ENCODE measurements at places on chromosomes 7 and 10.

DNA sequence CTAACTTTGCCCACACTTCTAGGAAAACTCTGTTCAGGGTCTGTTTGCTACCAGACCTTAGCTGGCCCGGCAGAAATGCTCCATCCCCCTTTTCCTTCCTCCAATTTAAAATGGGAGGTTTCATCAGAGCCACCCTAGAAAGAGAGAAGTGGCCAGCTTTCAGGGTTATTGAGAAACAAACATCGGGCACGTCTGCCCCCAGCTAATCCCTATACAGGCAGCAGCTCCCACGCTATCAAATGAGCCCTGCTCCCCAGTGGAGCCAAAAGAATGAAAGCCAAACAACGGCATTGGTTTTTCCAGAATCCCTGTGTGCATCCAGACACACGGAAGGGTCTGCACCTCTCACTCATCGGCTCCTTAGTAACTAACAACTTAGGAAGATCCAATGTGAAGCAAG is 132.5 kb downstream of the GRID1 start:
- DNase-seq = no peak

GRCh38 chr7:64098-64915 is 128.1 kb upstream of the FAM20C start:
- no peak for DNase-seq

- no peak for DNase-seq
These were observed 101.5 kb upstream of the GPR26 start for GRCh38 chr10:123564631-123565030.

DNA sequence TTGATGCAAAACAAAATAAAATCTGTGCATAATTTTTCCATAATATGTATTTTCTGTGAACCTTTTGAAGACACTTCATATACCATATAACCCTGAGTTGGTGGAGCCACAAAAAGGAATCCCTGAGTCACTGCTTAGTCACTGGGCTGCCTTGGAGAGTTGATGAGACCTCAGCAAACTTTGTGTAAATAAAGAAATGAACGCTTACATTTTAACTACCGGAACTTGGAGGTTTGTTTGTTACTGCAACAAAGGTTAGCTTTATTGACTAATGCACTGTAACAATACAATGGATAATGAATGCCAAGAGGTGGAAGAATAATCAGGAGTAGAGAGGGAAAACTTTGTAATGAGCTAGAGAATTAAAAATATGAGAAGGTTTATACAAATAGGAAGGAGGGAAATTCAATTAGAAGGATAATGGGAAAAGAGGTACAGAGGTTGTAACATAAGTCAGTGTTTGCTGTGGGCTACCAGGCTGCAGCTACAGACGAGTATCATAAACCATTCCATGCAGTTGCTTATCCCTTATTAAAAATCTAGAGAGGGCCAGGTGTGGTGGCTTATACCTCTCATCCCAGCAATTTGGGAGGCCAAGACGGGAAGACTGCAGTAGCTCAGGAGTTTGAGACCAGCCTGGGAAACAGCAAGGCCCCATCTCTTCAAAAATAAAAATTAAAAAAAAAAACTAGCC is 1042.1 kb downstream of the TYW1 start:
- no peak for DNase-seq

DNA sequence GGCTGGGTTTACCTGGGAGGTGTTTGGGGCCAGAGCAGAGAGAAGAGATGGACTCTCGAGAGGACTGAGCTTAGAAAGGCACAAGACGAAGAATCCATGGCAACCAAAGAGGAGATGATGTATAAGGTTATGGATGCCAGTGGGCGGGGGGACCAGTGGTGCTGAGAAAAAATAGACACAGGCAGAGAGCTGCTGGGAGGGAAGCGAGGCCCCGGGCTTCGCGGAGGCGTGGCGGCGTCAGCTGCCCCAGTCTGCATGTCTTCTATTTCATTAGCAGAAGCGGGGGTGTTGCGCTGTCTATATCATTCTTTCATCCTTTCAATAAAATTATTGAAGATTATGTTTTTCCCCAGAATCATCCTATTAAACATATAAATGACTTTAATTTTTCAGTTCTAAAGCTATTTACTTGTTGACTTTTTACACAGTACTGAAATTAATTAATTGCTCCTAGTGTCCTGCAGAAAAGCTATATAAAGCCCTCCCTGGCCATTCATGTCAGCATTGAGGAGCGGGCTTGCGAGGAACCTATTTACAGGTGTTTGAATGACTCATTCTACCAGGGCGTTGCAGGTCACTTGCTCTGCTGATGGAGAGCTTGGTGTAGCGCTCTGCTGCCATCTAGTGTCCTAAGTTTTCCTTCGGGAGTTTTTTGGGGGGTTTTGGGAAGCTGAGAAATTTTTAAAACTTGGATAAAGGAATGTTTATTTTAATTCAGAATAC is 42.9 kb upstream of the BHLHA15 start:
- peak; percentile 7 for DNase-seq

GRCh38 chr10:120132811-120133210 is 240.3 kb downstream of the SEC23IP start:
- DNase-seq = no peak

DNA sequence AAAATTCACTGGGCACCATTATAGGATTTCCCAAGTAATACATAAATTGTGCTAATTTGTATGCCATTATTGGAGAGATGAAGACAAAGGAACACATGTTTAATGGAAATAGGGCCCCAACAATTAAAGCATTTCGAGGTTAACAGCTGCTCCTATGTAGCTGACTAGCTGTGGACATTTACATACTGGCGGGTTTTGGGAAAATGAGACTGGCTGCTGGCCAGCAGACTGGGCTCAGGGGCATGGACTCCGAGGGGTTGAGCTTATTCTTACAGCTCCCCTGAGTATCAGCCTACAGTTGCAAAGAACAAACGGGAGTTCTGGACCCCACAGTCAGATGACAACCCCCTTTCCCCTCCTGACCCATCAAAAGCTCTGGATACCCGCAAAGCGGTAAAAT is 91.9 kb upstream of the MYO3A start:
- no peak for DNase-seq

DNA sequence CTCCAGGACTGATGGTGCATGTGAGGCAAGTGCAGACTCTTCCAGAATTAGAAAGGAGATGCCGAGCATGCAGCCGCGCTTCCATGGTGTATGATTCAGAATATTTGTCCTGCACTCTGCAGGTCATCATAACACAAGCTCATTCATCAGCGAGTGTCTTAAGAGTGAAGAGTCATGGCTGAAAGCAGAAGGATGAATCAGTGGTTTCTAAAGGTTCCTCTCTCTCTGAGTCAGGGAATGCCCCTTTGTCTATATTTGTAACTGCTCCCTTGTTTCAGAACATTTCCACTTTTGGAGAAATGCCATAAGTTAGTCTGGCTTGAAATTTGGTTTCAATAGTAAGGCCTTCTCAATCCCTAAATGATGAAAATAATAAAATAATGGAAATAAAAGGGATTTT is 52.3 kb downstream of the HECW1 start:
- DNase-seq = no peak

DNA sequence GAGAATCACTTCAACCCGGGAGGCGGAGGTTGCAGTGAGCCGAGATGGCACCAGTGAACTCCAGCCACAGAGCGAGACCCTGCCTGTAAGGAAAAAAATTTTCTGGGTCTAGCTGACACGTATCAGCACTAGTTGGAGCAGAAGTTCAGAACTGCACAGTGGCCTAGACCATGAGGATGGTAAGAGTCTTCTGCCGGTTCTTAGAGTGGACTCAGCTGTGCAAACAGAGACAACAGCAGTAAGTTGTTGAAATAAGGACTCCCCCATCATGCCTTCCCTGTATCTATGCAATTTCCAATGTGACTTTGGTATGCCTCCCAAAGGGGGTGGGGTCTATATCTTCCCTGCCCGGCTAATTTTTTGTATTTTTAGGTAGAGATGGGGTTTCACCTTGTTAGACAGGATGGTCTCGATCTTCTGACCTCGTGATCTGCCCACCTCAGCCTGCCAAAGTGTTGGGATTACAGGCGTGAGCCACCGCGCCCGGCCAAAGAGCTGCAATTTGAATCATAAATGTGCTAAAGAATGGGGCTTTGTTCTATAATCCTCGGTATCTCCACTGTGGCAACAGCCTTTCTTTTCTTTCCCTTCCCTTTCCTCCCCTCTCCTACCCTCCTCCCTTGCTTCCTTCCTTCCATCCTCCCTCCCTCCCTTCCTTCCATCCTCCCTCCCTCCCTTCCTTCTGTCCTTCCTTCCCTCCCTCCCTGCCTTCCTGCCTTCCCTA is 14.5 kb upstream of the RNF216 start:
- DNase-seq = no peak

GRCh38 chr7:153541903-153542302 is 510.3 kb upstream of the DPP6 start:
- DNase-seq = no peak

DNA sequence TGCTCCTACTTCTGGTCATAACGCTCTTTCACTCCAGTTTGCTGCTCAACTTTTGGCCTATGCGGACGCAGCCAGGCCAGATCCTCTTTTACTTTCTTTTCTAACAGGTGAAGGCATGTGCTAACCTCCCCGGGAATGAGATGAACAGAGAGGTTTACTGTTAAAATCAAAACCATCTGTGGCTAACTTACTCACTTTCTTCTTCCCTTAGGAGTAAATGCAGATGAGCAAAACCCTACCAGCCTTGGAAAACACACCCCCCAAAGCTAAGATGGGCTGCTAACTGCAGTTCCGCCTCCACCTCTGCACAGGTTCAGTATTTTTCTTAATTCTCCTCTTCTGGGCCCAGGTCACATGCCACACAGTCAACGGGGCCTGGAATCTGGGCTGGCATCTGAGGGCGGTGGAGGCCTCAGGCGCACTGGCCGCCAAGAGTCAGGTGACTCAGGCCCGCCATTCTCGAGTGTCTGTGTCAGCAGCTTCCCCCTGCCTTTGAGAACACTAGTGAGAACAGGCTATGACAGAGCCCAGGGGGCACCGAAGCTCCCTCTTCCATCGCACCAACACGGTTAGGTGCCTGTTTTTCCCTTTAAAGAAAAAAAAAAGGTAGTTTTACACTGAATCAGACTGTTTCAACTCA is 11.1 kb downstream of the FAM53B start:
- DNase-seq = no peak

- no peak for DNase-seq
These were observed 201.7 kb upstream of the KCTD7 start for GRCh38 chr7:66426996-66427395.

DNA sequence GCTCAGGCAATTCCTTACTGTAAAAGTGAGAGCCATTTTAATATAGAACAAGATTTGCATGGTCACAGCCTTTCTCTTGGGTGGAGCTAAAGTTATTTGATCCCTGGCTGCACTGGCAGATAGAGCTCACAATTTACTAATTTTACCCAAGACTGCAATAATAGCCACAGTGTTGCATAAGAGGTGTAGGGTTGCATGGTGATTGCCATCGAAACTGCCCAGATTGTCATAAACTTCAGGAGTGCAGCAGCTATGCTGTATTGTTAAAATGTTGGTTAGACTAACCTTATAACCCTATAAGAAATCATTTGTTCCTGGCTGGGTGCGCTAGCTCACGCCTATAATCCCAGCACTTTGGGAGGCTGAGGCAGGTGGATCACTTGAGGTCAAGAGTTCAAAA is 50.0 kb downstream of the VCL start:
- DNase-seq = no peak

- DNase-seq = no peak
These were observed 14.0 kb upstream of the CELF2 start for GRCh38 chr10:11003679-11004078.

DNA sequence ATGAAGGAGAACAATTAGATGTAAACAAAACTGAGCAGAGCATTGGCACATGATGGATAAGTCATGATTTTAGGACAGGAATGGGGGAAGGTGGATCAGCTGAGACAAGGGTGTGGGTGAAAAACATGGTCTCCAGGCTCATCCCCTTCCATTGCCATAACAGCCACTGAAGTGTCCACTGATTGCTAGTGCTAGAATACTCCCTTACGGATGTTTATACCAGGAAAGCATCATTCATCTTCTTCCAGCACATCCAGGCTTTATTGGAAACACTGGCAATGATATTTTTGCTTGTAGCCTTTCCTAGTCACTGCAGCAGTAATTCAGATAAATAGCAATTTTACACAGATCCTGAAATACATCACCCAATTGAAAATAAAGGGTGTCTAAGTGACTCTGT is 259.5 kb downstream of the PLXDC2 start:
- no peak for DNase-seq

DNA sequence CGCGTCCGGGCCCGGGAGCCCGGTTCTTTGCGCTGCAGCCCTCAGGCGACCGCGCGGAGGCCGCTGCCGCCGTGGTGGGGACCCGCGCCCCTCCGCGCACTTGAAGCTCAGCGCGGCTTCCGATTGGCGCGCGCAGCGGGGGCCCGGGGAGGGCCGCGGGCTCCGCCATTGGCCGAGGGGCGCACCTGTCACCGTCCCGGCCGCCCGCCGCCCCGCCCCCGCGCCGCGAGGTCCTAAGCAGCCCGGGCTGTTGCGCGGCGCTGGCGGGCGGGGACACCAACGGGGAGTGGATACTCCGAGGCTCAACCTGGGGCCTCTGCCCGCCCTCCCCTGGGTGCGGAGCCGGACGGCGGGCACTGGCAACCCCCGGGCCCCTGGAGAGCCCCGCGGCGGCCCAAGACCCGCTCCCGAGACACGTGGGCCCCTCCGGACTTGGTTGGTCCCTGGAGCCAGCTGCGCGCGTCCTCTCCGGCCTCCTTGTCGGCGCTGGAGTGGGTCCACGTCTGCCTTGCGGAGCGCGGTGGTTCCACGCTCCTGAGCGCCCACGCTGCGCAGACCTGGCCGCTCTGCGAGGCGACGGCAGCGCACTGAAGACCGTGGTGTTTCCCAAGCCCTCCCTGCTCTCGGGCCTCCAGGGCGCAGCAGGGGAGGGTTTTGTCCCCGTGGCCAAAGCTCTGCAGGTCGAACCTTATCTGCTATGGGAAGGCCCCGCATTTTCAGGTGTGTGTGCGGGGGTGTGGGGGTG is at the start of gene MNX1:
MNX1 (minus strand) TSS at position 76 of the 745 bp plus-strand sequence. CDS start 313 bp downstream, outside the sequence.
- DNase-seq = no peak

DNA sequence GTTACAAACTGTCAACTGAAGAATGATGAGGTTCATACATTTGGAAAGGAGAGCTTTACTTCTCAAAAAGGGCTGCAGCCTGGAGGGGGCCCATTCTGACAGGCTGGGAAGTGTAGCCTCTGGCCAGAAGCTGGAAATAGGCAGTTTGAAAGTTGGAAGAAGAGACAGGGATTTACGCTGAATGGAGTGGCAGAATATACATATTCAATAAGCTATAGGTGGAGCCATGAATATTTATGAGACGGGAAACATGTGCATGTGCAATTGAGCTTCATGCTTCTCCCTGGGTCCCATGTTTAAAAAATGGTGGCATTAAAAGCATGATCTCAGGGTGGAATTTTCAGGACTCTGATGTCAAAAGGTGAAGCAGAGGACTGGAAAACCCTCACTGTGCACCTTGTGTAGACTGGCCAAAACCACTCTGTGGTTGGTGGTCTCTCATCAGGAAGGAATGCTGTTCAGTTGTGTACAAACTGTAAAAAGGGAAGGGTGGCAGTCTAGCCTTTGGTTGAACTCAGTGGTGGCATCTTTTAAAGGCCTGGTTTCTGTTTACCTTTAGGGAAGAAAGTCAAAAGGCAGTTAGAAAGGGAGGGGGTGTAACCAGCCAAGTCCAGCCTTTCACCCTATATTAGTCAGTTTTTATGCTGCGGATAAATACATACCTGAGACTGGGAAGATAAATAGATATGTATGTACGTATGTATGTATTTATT is 7.2 kb upstream of the ACTR3B start:
- DNase-seq = no peak

GRCh38 chr7:112982441-112983063 is 104.1 kb downstream of the GPR85 start:
- DNase-seq = no peak
